Tongue (tissue), 3 donors: ENCODE measurements at places on chromosomes 16 and 17.

DNA sequence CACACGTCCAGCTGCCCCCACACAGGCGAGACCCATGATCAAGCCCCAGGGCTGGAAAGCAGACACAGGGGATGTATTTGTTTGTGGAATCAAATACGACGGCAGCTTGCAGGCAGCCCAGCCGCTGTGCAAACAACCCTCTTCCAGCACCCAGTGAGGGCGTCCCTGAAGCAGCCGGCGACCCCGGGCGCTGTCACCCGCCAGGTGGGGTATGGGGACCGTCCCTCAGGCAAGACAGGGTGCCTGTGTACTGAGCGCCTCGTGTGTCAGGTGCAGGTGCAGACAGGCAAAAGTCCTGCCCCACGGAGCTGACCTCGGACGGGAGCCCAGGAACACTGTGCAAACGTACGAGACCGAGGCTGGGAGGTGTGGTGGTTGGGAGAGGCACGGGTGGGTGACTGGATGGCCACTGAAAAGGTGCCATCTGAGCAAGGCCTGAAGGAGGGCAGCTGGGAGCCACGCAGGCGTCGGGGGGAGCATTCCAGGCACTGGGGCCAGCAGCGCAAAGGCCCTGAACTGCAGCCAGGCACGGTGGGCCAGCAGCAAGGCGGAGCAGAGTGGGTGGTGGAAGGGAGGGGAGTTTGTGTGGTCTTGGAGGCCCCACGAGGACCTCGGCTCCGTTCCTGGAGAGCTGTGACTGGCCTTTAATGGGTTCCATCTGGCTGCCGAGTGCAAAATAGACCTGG lies 48.5 kb downstream of the CBFA2T3 start:
- DNase-seq, result no peak

- DNase-seq, result peak; percentile 71
Observed at GRCh38 chr17:72518159-72518732, 397.4 kb downstream of the SOX9 start.

- no peak for DNase-seq
Observed at GRCh38 chr17:16483021-16483645, 8.9 kb downstream of the LRRC75A start.

GRCh38 chr16:63578791-63579190 lies 1542.6 kb upstream of the CDH8 start:
- DNase-seq, result no peak

- no peak for DNase-seq
Observed at GRCh38 chr17:6556121-6557039, at the start of gene PITPNM3. Gene PITPNM3 (minus strand): TSS chr17:6556555. CDS start chr17:6556406, 149 bp downstream.

- peak; percentile 26 for DNase-seq
Observed at GRCh38 chr17:28967221-28968135, 16.2 kb upstream of the PHF12 start.

DNA sequence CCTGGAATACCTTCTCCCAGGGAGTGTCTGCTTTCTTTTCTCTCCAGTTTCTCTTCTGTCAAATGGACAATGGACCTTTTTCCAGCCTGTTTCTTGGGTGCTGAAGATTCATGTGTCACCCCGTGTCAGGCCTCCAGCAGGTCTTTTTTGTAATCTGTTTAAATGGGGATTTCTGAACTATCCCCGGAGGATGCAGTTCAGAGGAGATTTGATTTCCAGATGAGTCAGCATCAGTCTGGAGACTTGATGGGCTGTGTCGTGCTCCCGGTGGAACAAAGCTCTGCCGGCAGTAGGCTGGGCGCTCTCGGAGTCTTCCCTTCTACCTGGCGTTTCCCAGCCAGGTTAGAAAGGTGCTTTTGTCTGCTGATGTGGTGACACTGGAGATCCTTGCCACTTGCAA lies 440.6 kb downstream of the HS3ST3B1 start:
- no peak for DNase-seq

- DNase-seq, result peak; percentile 88
Observed at GRCh38 chr16:77211880-77212740, 12.9 kb downstream of the SYCE1L start.

- DNase-seq, result no peak
Observed at GRCh38 chr17:71760062-71760720, 360.6 kb upstream of the SOX9 start.

- no peak for DNase-seq
Observed at GRCh38 chr17:3906881-3907280, 9.4 kb downstream of the P2RX1 start.

- no peak for DNase-seq
Observed at GRCh38 chr17:21217346-21217745, 3.4 kb upstream of the TMEM11 start.

DNA sequence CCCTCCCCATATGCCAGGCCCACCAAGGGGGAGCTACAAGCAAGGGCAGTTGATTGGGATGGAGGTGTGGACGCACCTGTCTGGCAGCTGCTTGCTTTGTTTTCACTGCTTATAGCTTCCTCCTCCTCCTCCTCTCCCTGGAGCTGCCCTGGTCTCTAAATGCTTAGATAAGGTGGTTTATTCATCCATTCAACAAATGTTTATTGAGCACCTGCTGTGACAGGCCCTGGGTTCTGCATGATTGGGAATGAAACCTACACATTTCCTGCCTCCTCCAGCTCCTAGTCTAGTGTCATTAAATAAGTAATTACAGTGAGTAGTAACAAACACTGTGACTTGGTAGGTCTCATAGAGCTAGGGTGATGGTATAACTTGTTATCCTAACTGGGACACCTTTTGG lies 17.4 kb upstream of the MAP3K14 start:
- no peak for DNase-seq

GRCh38 chr17:50832267-50832863 lies 3.0 kb upstream of the WFIKKN2 start:
- DNase-seq, result no peak

- no peak for DNase-seq
Observed at GRCh38 chr16:8739989-8740704, 57.3 kb downstream of the TMEM186 start.

- DNase-seq, result no peak
Observed at GRCh38 chr16:30562021-30562420, 3.8 kb upstream of the ZNF764 start.

DNA sequence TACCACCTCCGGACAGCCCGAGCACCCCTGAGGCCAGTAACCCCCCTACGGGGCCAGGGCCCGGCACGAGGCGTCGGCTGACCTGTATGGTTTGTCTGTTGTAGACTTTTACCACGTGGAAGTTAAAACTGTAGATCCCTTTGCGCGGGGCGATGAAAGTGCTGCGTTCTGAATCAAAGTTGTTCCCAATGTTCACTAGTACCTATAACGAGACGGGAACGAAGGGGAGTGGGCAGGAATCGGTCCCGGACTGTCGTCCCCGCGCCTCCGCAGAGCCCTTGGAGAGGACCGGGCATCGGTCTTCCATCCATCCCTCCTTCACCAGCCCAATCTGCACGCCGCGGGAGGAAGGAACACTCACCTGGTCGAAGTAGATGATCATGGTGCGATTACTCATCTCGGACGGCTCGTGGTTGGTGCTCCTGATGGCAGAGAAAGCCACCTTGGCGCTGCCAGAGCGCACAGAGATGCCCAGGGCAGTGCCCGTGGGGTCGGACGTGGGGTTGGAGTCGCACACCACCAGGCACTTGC lies 732 bp downstream of the CBLN1 start:
- DNase-seq, result no peak

DNA sequence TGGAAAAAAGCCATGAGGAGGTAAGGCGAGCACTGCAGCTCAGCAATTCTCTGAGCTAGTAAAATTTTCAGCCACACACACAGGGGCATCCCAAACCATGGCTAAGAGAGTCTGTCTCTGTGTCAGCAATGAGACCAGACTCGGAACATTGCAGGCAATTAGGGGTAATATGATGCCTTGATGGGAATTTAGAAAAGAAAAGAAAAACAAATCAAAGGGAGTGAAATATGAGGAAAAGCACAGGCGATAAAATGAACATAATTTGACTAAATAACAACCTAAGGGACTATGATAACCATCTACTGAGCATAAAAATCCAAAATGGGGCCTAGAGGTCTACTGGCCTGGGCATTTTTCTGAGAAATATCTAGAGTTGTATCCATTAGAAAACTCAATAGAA lies 546.0 kb upstream of the PSMD7 start:
- DNase-seq, result no peak
